ENCODE measurements at places on chromosomes 6 and 20.

- DNase-seq, result no peak
Observed at GRCh38 chr20:24910461-24910860, 38.6 kb upstream of the CST7 start.

DNA sequence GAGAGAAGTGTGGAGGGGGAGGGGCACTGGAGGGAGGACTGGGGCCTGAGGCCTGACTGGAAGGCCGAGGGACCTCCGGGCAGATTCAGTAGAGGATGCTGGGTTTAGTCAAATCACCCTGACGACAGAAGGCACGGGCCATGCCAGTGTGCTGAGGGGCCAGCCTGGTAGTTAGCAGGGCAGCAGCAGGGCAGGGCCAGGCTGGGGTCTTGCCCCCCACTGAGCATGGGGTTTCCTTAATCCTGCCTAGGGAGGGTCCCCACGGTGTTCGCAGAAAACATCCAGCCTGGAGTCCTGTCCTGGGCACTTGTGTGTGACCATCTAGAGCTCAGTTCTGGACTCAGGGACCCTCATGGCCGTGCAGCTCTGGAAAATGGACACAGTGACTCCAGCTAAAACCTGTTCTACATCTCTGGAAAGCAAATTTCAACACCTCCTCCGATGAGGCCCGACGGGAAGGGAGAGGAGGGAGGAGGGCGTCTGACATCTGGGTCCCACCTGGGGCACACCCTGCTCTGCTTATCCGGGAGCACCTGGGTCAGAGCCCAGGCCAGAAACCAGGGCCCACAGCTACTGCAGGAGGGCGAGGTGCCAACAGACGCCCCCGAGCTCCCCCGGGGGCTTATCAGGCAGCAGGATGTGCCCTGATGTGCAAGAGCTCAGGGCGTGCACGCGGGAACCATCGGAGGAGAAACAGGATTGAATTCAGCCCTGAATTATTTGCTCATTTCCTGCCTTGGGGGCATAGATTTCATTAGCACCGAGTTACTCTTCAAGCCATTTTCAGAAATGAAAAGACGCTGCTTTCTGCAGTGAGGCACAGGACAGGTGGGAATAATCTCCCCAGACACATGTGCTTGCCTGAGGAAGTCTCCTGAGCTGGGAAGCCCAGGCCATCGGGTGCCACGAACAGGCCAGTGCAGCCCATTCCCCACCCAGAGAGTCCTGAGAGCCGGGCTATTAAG, 78.0 kb upstream of the MPC1 start:
- DNase-seq, result no peak

GRCh38 chr6:1384549-1385128, 4.7 kb upstream of the FOXF2 start:
- DNase-seq, result no peak

GRCh38 chr6:84979541-84979940, 215.1 kb upstream of the TBX18 start:
- no peak for DNase-seq

DNA sequence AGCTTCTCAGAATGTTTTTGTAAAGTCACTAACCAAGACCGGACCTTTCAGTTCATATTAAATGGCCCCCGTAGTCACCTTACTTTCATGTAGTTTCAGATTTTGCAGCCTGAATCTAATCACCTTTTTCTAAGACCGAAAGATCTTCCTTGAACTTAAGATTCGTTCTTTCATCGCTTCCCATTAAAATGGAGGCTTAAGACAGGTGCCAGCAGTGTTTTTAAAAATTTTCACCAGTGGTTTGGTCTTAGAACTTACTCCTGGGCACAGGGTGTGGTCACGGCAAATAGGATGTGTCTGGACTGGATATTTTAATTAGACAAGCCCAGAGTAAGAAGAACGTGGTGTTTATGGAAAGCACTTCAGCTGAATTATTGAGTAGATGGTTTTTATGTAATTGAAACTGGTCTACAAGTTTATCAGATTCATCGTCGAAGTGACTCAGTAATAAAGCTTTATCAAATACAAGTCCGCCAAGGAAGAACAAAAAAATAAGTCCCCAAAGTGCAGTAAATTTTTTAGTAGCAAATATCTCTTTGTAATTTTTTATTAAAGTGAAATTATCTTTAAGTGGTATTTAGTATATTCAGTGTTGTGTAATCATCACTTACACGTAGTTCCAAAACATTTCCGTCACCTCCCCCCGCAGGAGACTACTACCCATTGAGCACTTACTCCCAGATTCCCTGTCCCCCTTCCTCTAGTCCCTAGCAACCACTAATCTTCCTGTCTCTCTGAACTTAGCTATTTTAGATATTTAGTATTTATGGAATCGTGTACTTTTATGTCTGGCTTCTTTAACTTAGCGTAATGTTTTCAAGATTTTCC, 868 bp downstream of the SRSF3 start:
- DNase-seq, result peak; percentile 34

GRCh38 chr6:34457382-34457741, 8.5 kb upstream of the PACSIN1 start:
- DNase-seq, result no peak

GRCh38 chr20:25243416-25243979, 4.4 kb upstream of the PYGB start:
- DNase-seq, result no peak

DNA sequence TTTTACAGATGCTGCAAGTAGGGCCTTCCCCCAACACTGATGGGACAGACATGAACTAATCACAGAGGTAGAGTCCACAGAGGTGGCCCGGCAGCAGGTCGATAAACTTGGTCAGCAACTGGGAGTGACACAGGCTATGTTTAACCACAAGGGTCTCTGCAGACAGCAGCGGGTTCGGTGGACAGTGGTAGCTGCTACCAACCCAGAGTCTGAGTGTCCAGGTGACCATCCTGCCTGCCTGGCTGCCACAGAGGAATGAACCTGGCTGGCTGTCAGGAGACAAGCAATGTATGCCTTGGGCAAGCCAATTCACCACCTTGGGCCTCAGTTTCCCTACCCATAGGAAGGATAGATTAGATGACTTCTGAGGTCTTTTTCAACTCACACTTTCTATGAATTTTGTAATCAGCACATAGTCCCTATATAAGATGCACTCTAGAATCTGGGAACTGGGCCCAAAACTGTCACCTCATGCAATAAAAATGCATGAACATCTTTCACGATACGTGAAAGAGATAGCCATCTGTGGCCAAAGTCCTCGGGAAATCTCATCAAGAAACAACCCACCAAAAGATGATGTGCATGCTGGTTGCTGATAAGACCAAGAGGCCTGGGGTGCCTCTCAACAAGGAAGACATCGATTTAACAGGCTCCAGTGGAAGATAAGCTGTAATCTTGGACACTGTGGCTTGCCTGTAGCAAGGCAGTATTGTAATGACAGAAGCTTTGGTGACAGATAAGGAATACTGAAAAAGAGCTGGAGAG, 30.5 kb downstream of the MDGA1 start:
- DNase-seq, result no peak

DNA sequence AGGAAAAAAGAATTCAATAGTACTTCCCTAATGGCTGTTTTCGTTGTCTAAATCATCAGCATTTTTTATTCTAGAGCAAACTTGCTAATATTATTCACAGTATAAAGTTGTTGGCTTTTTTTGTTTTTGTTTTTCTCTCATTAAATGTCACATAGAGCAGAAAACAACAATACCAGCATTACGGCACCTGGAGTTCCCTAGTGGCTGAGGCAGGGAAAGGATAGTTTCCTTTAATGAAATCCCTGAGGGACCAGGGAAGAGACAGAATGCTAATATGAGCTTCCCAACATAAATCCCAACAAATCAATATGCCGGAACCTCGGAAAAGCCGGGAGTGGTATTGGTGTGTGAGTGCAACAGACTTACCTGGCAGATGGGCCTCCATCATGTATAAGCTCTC, 235.2 kb upstream of the ASCC3 start:
- DNase-seq, result no peak

DNA sequence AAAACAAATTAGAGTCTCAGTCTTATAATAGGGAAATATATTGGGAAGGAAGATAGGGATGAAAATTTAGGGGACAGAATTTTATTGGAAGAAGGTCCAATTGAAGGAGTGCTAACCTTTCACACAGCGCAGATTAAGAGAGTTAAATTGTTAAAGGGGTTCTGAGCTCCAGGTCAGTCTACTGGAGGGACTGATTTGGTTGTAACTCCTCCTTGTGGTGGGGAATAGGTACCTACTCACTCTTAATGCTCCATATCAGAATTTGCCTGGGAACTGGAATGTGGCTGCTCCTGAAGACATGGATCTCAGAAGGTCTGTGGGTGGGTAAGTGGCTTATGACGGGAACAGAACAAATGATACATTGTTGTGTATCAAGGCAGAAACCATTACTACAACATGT, 143.5 kb downstream of the FLRT3 start:
- DNase-seq, result no peak

GRCh38 chr20:63966172-63966943, 3.4 kb downstream of the ZNF512B start:
- no peak for DNase-seq

DNA sequence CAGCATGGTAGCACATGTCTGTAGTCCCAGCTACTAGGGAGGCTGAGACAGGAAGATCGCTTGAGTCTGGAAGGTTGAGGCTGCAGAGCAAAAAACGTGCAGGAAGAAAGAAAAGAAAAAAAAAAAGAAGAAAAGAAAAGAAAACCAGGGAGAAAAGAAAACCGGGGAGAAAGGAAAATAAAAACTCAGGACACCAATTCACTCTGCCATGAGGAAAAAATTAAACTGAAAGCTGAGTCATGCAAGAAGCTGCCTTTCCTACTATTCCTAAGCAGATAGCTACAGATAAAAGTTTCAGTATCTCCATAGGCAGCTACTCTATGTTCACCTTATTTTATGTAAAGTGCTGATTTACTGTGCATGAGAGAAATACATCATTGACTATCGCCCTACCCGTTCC, 10.5 kb downstream of the PTGIS start:
- DNase-seq, result no peak
